ENCODE measurements at places on chromosomes 5 and 9.

DNA sequence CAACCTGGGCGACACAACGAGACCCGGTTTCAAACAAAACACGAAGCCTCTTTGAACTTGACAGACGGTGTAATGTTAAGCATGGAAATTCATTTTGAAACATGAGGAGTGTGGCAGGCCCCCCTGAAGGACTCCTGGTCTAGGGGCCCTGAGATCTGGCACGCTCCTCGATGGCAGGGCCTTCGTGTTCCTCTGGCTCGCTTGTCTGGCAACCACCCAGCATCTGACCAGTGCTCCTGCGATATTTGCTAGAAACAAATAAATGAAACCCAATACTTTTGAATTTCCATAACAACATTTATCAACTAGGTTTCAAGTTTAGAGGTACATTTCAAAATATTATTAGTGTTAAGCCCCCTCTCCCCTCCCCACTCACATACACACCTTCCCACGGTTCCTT lies 193.0 kb downstream of the ERCC6L2 start:
- no peak for DNase-seq

DNA sequence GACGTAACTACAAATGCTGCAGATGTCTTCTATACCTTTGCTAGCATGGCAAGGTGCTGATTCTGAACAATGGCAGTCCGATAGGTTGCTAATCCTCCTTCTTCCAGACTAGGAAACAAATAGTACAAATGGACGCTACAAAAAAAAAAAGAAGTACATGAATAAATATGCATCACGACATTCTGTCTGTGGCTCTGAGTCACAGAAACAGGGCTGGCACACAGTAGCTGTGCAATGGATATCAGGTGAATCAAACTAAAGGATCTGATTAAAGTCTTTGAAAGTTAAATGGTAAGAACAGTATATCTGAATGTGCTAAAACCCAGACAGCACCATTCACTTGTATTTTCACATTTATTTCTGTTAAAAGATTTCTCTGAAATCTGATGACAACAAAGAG lies 96.2 kb downstream of the DROSHA start:
- no peak for DNase-seq

DNA sequence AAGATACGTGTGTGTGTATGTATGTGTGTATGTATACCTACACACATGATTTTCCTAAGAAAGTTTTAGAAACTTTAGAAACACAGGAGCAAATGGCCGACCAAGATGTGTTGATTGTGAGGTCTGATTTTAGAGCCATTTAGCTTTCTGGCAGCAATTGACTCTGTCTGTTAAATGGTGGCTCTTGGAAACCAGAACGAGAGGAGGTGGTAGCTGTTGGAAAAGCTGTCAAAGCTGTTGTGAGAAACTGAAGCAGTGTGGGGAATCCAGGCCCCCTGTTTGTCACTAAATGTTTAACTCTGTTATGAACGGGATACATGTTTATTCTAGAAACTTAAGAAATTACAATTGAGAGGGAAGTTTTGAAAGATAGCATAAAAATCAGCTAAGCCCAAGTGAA lies 91.4 kb downstream of the GOLPH3 start:
- no peak for DNase-seq

GRCh38 chr5:41978676-41979075 lies 53.6 kb downstream of the FBXO4 start:
- no peak for DNase-seq

DNA sequence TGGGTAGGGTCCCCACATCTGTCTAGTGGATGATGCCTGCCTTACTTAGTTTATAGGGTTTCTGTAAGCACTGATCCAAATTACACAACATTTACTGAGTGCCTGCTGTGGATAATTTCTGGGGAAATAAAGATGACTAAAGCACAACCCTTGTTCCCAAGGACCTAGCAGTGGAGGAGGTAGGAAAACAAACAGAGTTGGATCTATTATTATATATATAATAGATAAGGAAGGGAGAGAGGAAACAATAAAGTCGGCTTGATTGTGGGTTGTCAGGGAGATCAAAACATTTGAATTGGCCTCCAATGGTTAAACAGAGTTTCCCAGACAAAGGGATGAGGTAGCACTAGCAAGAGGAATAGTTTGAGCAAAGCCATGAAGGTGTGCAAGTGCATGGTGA lies 14.0 kb downstream of the IL33 start:
- DNase-seq = no peak

DNA sequence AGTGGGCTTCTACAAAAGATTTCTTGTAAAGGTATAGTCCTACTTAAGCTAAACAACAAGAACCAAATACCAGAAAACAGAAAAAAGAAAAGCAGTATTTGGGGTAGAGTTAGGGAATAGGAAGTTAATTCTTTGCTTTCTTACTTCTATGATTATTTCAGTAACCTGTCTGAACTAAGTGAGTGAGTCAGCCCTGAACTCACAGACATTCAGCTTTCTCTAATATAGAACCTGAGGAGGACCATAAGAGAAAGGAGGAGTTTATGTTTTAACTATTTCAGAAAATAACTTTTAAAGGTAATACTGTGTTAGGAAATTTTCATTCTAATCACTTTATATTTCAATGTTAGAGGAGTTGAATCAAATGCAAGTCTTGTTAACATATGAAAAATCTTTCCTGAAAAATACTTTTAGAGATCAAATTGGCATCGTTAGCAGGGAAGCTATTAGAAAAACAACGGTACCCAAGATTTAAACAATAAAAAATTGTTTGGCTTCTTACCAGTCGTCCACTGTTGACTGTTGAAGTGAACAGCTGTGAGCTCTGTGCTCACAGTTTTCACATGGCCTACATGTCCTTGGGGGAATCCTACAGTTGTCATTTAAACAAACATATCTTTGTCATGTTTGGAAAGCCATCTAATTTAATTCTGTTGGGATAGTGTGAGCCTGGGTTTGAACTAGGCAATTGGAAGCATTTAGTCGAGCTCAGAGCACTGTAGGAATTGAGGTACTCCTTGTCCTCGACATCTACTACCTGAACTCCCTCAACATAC lies 19.9 kb upstream of the ZFAND5 start:
- no peak for DNase-seq

DNA sequence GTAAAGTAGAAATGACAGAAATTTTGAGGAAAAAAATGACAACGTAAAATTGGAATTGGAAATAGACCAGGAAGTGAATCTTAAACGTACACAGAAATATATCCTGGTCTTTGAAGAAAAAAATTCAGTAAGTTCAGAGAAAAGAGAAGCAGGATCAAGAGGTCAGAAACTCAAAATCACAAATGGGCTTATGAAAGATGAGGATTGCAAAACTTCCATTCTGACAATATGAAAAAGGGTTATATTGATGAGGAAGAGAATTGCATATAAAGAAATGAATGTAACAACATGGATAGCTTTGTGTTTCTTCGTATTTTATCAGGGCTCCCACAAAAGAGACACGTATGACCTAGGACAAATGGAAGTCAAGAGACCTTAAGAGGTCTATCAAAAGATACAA lies 58.1 kb downstream of the OXCT1 start:
- DNase-seq = no peak

GRCh38 chr5:107887166-107887943 lies 216.6 kb upstream of the EFNA5 start:
- no peak for DNase-seq

DNA sequence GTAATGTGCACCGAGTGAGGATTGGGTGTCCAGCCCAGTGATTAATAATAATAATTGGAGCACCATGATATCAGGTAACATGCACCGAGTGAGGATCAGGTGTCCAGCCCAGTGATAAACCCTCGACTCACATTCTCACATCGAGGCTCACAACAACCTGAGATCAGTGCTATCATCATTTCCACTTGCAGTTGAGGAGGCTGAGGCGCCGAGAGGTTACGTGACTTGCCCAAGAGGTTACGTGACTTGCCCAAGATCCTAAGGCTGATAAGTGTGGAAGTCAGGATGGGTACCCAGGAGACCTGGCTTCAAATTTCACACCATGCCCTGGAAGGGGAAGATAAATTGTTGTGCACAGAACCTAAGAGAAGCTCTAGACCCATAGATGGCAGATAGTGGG lies 189.4 kb downstream of the MED10 start:
- no peak for DNase-seq

DNA sequence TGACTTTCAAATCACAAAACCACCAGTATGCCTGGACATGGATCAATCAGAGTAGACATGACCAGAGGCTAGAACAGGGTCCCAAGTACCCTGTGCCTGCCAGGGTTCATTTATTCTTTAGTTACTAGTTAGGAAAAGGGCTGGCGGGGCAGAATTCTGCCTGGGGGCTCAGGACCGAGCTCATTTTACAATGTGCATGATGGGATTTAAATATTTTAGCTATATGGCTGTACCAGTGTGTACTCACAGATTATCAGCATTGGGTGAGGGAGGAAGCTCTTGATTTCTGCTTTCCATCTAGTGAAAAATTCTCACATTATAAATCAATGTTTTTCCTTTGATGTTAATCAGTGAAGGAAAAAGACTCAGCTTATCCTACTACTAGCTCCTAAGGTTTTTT lies 1511.1 kb downstream of the EFNA5 start:
- DNase-seq = no peak

DNA sequence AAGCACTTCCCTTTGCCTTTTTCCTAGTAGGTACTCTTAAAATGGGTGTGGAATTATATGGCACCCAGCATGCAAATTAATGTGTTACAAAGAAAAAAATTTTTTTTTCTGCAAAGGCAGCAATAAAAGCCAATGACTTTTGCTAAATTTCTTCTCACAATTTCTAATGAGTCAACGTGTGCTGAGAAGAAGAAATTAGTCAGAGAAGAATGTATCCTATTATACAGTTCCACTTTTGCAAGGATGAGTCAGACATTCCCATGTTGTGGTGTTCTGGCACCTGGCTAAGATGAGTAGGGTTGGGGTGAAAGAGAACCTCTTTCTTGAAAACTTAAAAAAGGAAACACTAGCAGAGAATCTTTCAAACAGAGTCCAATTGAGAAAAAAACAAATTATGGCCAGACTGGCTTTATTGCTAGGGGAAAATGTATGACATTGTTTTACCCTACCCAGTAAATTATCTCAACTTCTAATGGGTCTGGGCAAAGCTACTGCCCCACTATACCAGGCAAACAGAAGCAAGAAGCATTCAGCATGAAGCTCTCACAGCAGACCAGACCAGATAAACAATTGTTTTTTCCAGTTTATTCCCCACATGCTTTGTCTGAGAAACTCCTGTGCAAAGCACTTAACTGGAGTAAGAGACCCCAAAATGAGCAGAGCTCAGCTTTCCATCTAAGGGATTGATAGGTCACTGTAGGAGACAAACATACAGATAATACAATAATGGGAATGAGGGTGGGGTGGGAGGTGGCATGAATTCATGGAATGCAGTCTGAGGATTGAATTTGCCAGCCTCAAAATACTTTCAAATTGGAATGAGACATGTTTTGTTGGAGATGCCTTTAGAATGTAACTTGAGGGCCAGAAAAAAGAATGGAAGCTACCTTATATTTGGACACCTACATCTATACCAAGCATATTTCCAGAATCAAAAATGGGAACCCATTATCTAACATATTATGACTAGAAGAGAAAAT lies 220.8 kb upstream of the RFX3 start:
- no peak for DNase-seq

DNA sequence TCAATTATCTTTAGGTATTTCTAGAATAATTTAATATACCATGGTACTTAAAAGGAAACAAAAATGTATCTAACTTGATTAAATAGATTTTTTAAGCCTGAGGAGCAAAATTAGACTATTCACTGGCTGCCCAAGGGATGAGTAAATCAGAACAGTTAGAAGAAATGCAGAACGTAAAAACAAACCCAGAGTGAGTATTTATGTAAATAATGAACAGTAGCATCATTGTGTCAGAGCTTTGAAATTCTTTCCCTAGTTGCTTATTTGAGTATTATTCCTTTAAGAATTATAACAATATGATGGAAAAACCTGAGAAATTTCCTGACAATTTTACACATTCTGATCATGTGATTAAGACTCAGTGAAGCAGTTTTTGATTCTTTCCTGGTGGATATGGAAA lies 200.9 kb downstream of the GDNF start:
- DNase-seq = no peak

GRCh38 chr5:96931605-96932004 lies 4.3 kb upstream of the LNPEP start:
- peak; percentile 38 for DNase-seq

DNA sequence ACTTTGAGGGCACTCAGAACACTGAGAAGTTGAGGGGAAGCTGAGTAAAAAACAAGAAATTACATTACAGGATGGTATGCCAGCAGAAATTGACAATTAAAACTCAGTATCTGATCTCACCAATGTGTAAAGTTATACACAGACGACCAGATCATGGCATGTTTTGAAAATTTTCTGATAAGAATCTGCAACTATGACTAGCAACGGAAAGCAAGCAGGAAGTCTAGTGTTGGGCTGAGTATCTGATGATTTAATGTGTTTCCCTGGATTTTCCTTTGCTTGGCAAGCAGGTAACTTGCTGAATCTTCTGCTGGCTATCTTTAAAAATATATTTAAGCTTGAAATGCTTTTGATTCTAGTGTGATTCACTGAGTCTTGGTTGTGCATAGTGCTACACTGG lies 5.2 kb upstream of the GCNT4 start:
- DNase-seq = no peak

DNA sequence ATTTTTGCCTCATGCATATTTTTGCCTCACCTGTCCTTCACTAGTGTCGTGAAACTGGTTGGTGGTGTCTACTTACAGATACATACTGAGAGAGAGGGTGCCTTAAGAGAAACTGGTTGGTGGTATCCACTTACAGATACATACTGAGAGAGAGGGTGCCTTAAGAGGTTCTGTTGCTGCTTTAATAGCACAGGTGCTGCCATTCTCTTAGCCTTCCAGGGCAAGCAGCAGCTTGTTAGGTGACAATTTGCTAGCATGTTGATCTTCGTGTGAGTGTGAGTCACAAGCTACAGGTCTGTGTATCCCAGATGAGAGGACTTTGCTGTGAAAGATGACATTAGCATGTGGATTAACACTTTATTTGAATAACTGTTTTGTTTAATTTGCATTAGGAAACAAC lies 1.4 kb downstream of the PTTG1 start:
- DNase-seq = no peak

GRCh38 chr9:104748359-104749031 lies 1.0 kb downstream of the NIPSNAP3A start:
- DNase-seq = no peak

GRCh38 chr5:116365006-116365496 lies 209.6 kb downstream of the SEMA6A start:
- peak; percentile 36 for DNase-seq

Data from GM12864 (cell line).